Ecto neural progenitor cell (in vitro differentiated cells): ENCODE measurements at places on chromosomes 2 and 18.

DNA sequence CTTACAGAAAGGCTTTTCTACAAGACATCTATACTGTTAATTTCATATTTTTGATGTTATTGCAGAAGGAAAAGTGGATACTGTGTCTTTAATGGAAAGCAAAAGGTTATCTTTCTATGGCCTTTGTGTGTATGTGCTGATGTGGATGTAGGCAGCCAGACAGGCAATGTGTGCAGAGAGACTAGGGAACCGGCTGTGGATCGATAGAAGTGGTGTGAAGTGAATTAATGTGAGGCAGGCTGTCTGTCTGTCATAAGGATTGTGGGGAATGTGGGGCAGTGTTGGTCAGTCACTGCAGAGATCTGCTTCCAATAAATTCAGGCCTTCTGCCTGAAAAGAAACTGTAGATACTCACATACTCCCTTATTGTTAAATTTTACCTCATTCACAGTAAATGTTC is 156.7 kb downstream of the WDR7 start:
- DNase-seq, result no peak

DNA sequence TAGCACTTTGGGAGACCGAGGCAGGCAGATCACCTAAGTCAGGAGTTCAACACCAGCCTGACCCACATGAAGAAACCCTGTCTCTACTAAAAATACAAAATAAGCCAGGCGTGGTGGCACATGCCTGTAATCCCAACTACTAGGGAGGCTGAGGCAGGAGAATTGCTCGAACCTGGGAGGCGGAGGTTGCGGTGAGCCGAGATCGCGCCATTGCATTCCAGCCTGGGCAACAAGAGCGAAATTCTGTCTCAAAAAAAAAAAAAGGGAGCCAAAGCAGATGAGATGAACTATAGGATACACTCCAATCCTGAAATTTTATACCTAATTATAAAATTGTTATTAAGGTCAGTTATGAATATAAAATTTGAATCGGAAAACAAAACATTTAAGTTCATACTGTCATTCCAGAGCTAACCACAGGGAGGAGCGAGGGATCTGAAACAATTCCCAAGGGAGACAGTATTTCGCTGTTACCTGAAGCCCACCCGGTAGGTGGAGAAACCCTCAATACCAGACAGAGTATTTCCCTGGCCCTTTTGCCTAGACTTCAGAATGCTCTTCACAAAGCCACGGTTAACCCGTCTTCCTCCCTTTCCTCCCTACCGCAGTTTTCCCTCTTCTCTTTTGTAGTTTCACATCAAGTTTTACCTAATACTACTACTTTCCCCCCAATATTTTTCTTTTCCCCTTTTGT is 1.4 kb downstream of the PPM1G start:
- DNase-seq, result peak; percentile 53

DNA sequence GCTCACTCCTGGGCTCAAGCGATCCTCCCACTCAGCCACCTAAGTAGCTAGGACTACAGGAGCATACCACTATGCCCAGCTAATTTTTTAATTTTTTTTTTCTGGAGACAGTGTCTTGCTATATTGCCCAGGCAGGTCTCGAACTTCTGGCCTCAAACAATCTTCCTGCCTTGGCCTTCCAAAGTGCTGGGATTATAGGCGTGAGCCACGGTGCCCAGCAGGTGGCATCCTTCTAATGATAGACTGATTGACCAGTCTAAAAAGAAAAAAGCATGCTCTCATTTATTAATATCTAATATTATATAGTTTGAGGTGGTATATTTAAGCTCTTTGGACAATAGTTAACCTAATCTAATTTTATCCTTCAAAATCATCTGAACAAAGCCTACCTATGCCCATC is 198.6 kb downstream of the CAMKMT start:
- no peak for DNase-seq

- no peak for DNase-seq
Measured at GRCh38 chr2:45224993-45225380, 215.7 kb upstream of the SIX2 start.

- no peak for DNase-seq
Measured at GRCh38 chr2:64852771-64853241, 136.4 kb upstream of the SLC1A4 start.

GRCh38 chr18:3691705-3692104 is 241.7 kb downstream of the TGIF1 start:
- no peak for DNase-seq

- no peak for DNase-seq
Measured at GRCh38 chr2:63735931-63736330, 105.8 kb upstream of the UGP2 start.

GRCh38 chr2:69304656-69305055 is 82.4 kb downstream of the GFPT1 start:
- no peak for DNase-seq

- DNase-seq, result no peak
Measured at GRCh38 chr2:157746234-157746950, 117.7 kb upstream of the ACVR1C start.

GRCh38 chr18:32321826-32322225 is 132.0 kb downstream of the MEP1B start:
- no peak for DNase-seq

DNA sequence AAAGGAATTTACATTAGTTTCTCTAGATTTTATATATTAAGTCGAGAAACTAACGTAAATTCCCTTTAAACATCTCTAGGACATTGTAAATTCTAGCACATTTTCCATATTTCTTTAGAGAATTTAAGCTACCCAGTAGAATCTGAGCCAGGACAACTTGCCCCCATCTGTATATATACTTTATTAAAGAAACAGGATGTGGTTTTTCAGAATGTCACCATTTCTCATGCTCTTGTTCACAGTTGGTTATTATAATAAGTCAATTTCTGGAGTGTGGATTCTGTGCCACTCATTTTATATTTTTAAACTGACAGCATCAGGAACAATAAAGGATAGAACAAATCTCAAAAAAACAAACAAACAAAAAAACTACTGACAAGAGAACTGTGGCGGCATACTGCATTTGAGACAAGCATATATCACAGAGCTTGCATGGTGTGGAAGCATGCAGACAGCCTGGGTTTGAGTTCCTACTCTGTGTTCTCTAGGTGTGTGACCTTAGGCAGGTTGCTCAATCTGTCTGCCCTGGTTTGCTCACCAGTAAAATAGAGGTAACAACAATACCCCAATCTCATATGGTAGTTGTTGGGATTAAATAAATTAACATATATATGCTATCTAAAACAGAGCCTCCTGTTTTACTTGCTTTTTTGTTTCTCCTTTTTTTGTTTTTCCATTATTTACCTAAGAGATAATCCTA is 61.4 kb upstream of the DNER start:
- DNase-seq, result no peak

GRCh38 chr2:15693926-15694588 is 102.4 kb downstream of the DDX1 start:
- DNase-seq, result no peak

- DNase-seq, result no peak
Measured at GRCh38 chr2:54148391-54148790, 33.0 kb downstream of the ACYP2 start.

- DNase-seq, result no peak
Measured at GRCh38 chr18:39843546-39843945, 2111.5 kb upstream of the PIK3C3 start.

DNA sequence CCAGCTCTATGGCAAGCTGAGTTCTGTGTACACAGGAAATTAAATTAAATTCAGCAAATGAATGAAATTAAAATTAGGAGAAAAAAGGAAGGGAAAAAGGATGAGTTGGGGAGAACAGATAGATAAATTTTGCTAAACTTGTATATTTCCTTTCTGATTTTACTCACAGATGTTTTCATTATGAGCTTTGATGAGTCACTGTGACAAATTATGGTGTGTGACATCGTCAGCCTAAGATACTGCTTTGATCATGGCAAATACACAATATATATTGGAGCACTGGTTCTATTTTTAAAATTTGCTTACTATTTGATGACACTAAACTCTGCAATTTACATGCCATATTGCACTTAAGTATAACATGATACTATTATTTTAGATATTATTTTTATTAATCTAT is 464.6 kb upstream of the SPHKAP start:
- no peak for DNase-seq

- DNase-seq, result no peak
Measured at GRCh38 chr2:155054712-155055111, 356.2 kb downstream of the KCNJ3 start.

DNA sequence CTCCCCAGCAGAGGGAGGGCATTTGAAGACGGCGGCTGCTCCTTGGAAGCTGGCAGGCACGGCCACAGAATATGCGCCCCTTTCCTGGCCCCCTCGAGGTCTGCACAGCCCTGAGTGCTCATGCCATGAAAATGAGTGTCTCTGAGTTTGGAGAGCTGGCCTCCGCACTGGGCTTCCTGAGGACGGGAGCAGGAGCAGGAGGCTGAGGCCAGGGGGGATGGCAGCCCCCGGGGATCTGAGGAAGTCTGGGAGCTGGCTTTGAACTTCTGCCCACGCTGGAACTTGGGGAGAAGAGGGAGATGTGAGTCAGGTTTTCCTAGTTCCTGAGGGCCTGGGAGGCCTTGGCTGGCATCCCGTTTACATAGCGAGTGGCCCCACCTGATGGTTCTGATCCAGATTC is 47.0 kb downstream of the RRM2 start:
- no peak for DNase-seq

DNA sequence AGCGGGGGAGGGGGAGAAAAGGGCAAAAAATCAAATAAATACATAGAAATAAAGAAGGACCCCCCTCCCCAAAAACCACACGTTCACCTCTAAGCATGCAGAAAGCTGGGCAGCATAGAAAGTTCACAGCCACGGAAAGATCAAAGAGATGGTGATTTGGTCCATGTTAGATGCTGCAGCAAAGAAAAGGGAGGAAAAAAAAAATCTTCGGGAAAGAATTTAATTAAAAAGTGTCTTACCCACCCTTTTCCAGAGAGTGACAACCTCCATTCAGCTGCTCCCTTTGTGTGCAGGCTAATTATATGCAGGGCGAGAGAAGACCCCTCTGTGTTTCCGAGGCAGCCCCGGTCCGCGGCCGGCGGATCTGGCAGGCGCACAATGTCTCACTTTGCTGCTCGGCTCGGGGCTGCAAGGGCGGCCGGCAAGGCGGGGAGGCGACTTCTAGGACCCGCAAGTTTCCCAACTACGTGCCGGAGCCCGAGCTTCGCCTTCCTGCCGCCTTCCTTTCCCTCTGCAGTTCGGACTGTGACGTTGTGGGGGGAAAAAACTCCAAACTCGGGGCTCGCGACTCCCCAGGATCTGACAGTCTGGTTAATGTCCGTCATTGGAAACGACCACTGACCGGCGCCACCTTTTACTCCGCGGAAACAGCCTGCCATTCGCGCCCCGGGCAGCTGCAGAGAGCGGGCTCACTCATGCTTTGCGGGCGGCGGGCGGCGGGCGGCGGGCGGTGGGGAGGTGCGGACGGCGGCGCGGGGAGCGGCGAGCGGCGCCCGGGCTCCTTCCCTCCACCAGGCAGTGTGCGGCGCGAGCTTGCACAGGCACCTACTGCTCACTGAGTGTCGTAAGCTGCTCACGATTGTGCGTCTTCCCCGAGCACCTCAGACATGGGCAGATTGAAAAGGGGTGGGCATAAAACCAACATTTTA is at the start of gene LRRTM1:
TSS of gene LRRTM1 (minus strand) at position 844 of the 929 bp plus-strand sequence. CDS start 933 bp downstream, outside the sequence.
- DNase-seq, result peak; percentile 74

GRCh38 chr18:25289001-25289631 is 62.9 kb downstream of the ZNF521 start:
- DNase-seq, result no peak

DNA sequence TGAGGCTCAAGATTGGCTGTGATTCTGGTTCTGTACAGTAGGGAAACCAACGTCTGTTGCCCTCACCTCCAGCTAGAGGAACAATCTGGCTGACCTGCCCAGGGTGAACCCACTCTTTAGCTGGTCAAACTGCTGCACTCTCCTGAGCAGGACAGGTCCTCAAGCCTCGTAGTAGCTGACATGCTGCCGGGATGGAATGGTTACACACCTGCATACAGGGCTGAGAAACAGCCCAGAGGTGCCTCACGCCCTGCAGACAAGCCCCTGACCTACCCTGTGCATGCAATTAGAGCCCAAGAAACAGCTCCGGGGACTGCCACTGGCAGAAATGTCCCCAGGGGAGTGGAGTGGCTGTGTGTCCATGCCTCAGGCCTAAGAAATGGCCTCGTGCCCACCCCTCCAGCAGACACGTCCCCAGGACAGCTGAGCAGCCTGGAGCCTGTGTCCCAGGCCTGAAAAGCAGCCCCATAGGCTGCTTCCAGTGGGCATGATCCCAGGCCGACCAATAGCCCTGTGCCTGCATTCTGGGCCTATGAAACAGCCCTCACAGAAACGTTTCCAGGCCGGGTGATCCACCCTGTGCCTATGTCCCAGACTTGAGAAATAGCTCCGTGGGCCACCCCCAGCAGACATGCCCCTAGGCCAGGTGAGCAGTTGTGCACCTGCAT is 25.4 kb downstream of the BOLL start:
- DNase-seq, result no peak

DNA sequence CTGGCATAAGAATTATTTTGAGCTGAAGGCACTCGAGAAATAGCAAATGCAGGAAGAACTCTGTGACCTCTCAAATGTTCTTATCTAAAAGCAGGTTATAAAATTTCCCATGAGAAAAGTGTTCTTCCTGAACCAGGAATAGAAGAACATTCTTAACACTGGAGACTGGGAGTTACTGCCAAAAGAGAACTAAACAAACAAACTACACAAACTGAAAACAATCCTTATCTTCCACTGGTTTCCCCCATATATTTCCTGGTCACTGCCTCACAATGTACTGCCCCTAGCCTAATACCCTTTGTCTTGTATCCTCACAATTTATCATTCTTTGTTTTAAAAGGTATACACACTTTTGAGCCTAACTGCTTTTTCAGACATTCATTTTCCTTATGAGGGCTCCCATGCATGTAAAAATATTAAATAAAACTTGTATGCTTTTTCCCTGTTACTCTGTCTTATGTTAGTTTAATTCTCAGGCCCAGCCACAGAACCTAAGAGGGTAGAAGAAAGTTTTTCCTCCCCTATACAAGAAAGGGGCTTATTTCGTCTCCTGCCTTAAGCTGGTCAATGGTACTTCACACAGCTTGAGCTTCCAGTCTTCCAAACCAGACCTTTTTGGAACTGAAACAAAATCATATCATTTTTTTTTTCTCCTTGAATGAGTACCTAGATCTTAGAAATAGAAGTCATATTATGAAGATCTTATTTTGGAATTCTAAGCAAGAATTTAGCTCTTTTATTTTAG is 110.6 kb downstream of the MSTN start:
- DNase-seq, result no peak

- no peak for DNase-seq
Measured at GRCh38 chr2:229855116-229855515, 66.7 kb downstream of the TRIP12 start.

GRCh38 chr2:101776172-101777043 is 78.9 kb downstream of the MAP4K4 start:
- DNase-seq, result no peak

- no peak for DNase-seq
Measured at GRCh38 chr2:98913916-98914712, 21.9 kb downstream of the CRACDL start.

- DNase-seq, result no peak
Measured at GRCh38 chr2:128347701-128348539, 29.3 kb upstream of the HS6ST1 start.

- peak; percentile 78 for DNase-seq
Measured at GRCh38 chr2:125471963-125472362, 1184.0 kb upstream of the GYPC start.
